ENCODE measurements at places on chromosomes 7 and 10. TPM values are rescaled to one million over a fixed set of nuclear protein-coding genes. Genes with fewer than 3 reads are reported as not detected.
A peak's percentile ranks its signal among the peaks of the same experiment; 100 is the strongest.

DNA sequence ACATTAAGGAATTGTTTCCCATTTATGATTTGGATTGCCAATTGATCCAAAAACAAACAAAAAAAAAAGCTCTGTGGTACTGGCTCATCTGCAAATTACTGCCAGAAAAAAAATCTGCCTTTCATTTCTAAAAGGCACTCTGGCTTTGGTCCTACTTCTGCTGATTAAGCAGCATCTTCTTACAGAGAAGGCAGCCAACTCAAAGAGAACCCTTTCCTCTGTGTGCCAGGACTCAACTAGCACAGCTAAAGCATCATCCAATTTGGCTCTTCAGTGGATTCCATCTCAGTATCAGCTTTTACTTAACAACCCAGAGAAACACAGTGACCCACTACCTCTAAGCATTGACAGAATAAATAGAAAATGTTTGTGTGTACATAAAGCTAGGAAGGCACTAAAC is 80.6 kb downstream of the GSAP start:
- no peak for DNase-seq

DNA sequence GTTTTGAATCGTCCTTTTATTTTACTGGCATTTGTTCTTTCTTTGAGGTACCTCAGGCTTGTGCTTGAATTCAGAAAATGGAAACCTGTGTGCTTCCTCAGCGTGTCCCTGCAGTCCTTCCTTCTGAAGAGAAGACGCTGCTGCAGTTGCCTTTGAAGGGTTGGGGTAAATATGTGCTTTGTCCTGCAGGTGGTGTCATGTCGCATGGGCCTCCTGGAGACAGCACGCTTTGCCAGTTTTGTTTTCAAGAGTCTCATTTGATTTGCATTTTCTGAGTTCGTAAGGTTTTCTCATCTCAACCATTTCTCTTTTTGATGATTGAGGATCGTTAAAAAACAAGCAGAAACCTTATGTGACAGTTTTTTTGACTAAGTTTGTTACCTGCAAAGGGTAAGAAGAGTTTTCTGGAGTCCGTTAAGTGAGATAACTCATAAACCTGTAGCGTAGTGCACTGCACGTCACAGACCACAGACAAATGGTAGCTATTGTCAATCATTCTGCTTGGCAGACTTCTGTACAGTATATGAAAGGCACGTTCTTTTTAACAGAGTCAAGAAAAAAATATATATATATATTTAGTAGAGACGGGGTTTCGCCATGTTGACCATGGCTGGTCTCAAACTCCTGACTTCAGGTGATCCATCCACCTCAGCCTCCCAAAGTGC is 57.0 kb downstream of the CDC123 start:
- DNase-seq = no peak

The LLCFC1 gene
- not detected for total RNA-seq

DNA sequence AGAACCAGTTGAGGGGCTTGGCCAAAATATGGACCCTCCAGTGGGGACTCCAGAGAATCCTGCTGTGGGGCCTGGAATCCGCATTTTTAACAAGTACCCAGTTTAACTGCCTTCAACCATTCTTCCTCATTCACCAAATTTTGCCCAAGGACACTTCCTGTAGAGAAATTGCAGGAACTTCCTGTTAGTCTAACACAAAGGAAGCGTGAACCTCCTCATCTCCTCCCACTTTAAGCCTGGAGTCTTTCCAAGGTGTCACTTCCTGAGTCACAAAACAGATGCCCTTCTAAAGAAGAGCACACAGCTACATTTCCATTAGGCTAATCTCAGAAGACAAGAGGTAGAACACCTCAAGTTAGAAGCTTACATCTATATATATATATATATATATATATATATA is 188.4 kb downstream of the PPP1R17 start:
- no peak for DNase-seq

GRCh38 chr7:50372923-50373322 is 68.4 kb downstream of the IKZF1 start:
- no peak for DNase-seq

GRCh38 chr7:31000779-31001178 is 37.0 kb downstream of the GHRHR start:
- no peak for DNase-seq

- DNase-seq = no peak
These were observed 1.1 kb upstream of the PRLHR start for GRCh38 chr10:118596426-118597124.

DNA sequence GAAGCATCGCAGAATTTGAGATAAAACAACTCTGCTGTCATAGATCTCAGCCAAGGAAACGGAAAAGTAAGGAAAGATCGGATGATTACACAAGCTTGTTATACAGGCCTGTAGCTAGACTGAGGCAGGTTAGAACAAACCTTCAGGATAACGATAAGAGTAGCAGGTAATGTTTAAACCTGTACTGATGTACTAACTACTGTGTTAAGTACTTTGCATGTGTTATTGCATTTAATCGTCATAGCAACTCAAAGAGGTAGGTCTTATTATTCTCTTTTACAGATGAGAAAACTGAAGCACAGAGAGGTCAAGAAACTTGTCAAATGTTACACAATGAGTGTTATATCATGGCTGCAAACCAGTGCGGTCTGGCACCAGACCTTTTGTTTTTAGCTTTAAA is 352.5 kb downstream of the GPAM start:
- DNase-seq = no peak

DNA sequence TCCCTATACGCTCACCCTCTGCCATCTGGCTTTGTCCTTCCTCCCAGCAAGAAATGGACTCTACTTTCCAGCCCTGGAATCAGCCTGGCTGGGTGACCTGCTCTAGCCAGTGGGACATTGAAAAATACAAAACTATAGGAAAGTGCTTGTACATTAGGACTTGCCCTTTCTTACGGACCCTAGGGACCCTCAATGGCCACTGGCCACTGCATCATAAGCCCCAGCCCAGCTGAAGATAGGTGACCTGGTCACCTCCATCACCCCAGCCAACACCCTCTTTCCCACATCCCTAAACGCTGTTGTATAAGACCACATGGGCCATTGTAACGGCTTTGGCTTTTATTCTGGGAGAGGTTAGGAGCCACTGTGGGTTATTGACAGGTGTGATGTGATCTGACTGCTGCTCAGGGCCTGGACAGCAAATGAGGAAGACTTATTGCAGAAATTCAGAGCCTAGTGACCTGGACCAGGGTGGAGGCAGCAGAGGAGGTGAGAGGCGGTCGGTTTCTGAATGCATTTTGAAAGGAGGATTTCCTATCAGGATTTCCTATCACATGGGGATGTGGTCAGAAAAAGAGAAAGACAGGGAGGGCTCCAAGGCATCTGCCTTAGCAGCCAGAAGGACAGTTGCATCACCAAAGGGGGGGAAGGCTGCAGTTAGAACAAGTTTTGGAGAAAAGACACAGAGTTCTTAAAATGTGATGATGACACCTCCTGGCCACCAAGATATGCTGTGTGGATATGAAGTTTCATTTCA is 2.2 kb upstream of the LMBR1 start:
- no peak for DNase-seq

- DNase-seq = no peak
These were observed 22.3 kb upstream of the COMMD3 start for GRCh38 chr10:22293747-22294404.

DNA sequence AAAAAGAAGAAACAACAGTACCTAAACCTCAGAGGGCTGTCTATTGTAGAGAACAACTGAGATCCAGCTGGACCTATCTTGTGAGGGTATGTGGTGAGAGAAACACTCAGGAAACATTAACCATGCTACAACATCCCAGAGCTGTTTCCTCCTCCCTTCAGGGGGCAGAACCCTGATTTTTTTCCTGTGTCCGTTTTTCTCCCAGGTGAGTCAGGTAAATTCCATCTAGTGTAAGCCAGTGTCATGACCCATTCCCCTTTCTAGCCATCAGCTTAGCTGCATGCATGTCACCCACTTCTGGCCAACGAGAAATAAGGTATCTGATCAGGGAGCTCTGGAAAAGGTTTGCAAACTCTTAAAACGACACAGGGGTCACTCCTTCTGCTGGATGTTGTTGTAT is 103.8 kb downstream of the DNMBP start:
- no peak for DNase-seq

GRCh38 chr7:143733876-143734275 is 23.6 kb downstream of the CTAGE6 start:
- DNase-seq = no peak

DNA sequence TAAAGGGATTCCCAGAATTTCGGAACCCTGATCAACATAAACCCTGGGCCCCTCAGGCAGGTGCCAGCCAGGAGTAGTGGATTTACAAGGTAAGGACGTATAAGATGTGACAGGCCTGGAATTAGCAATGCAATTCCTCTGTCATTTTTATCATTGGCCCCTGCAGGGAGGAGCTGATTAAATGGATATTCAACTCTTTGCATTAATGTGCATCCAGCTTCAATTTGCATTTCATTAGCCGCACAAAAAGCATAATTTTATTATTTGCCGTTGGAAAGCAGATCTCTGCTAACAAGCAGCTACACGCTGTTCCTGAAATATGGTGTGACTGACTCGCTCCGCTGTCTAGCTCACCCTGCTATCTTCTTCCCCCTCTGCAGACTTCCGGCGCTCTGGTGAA is 195.8 kb downstream of the RPS24 start:
- DNase-seq = no peak

The PLXNA4 gene
- total RNA-seq = 16.6 TPM

- no peak for DNase-seq
These were observed 5.0 kb upstream of the CELF2 start for GRCh38 chr10:11012421-11013295.

DNA sequence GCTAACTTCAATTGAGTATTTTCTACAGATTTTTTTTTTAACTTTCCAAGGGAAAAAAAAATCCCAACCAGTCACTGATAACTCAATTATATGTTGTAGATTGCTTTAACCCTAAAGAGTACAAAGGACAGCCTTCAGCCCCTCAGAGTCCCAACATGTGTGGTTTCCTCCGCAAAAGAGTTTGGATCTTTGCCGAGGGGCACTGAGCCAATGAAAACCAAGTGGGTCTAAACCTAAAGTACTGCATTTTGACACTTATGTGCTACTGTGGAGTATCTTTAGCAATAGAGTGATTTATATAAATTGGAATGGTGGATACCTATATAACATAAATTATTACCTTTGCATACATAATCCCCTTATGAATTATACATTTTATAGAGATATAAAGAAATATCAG is 91.5 kb downstream of the SEMA3D start:
- DNase-seq = no peak

The PVRIG gene
- 0.25 TPM for total RNA-seq

DNA sequence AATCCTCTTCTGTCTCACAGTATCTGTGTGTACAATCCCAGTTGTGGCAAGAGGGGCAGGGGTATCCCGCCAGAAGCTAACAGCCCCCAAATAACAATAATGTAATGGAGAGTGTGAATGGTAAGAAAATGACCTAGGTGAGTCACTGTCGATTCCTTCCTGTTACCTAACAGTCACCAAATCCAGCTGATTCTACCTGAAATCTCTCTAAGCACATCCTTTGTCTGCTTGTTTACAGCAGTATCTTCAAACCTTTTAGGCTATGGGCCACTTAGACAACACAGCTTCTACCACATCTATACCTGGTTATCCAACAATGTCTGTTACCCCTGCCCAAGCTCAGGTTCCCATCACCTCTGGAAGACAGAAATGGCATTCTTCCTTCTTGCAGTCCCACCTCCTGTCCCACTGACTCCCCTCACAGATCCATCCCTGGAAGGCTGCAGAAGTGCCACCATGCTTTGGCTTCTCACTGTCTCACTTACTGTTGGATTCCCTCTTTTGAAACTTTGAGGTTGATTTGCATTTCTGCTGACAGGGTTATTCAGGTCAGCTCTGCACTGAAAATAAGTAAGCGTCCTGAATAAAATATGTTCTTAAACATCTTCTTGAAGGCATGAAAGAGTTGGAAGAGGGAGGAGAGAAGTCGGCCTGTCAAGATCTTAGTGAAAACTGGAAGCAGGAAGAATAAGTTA is 13.1 kb downstream of the PIP4K2A start:
- DNase-seq = no peak

GRCh38 chr7:94374231-94374630 is 20.5 kb upstream of the COL1A2 start:
- DNase-seq = peak; percentile 87

DNA sequence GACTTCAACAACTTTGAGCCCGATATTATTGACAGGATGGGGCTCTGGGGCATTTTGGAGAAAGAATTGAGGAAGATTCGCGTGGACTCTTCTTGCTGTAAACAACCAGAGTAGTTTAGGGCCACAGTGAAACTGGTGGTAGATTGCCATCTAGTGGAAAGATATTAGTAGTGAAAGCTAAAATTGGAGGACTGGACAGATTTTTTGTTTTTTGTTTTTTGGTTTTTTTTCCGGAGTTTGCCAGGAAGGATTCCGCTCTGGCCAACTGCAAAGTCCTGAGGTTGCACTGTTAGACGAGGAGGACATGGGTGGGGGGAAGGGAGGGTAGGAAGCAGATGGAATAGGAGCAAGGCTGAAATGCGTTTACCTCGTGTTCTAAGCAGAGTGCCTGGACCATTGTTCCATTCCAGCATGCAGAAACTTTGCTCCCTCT is 11.7 kb downstream of the NOBOX start:
- DNase-seq = no peak

The C10orf62 gene
- not detected for total RNA-seq

- no peak for DNase-seq
These were observed 229.7 kb upstream of the PITRM1 start for GRCh38 chr10:3402187-3402751.

- no peak for DNase-seq
These were observed 337.3 kb downstream of the WDR37 start for GRCh38 chr10:1393481-1393880.

GRCh38 chr10:33095867-33096815 is 138.1 kb upstream of the ITGB1 start:
- DNase-seq = no peak

- no peak for DNase-seq
These were observed 19.0 kb downstream of the COL28A1 start for GRCh38 chr7:7516662-7517061.

DNA sequence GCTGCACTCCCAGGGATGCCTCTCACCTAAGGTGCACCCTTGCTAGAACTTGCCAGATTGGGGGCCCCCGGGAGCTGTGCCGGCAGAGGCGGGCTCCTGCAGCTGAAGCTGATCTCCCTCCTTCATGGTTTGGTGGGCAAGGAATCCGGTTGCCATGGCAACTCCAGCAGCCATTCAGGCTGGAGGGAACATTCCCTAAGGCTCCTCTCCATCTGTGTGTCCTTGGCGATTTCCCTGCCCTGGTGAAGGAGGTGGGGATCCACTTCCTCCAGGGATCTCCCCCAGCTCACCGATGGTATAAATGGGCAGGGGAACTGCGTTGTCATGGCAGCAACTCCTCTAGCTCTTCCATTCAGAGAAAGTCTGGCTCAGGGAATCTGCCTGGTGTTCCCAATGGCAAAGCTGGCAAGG is 49.6 kb upstream of the GPR158 start:
- DNase-seq = no peak

Data from ovary (tissue), 10 donors.